NCI-H1092 treated with DMSO at 0.1 percent for 48 hours (cell line): ENCODE measurements at places on chromosomes 1 and 21.
A peak's percentile ranks its signal among the peaks of the same experiment; 100 is the strongest.

GRCh38 chr1:211183747-211184313, 49.9 kb upstream of the KCNH1 start:
- DNase-seq = no peak

DNA sequence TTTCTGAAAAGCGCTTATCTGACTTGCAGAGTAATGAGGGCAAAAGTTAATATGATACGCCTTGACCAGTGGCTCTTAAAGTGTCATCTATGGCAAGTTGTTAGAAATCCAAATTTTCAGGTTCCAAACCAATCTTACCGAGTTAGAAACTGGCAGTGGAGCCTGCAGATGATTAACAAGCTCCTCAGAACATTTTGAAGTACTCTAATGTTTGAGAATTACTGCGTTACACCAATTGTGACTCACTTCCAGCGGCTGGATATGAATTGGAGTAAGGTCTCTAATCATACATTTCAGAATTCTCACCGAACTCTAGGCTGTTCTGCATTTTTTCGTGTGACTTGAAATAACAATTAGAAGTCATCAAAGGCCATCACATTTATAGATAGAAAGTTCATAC, 73.5 kb upstream of the TMPRSS15 start:
- no peak for DNase-seq

GRCh38 chr1:43522776-43523480, 7.8 kb upstream of the PTPRF start:
- DNase-seq = no peak

GRCh38 chr21:44792702-44793591, 8.7 kb downstream of the UBE2G2 start:
- peak; percentile 53 for DNase-seq

GRCh38 chr21:44907966-44908895, 12.5 kb downstream of the ITGB2 start:
- DNase-seq = no peak

DNA sequence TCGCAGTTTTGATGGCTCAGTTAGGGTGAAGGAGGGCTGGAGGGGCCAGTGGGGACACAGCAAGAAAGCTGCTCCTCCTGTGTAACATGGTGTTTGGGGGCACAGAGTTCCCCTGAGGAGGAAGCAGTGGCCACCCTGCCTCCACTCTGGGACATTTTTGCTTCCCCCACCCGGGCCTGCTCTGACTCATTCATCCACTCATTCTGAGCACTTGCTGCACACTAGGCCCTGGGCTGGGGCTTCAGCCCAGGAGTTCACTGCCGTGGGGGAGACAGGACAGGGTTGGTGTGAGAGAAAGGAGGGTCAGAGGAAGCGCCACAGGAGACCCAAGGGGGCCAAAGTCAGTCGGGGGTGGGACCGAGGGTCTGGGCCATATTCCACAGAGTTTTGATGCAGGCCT, 41.4 kb upstream of the ACOT11 start:
- DNase-seq = no peak

DNA sequence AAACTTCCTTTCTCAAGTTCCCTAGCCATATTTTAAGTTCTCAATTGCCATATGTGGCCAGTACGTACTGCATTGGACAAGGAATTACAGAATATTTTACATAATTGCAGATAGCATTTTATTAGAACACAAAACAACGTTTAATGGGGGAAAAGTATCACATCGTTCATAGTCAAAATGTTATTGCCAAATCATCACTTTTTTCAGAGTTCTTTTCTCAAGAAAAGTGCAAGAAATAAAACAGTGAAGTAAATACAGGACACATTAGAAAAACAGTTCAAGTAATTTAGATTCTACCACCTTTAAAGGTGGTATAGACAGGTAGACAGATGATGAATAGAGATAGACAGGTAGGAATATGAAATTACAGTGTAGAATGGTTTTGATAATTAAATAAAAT, 479.1 kb upstream of the NCAM2 start:
- DNase-seq = no peak

GRCh38 chr1:56938646-56939045, 27.2 kb downstream of the C8B start:
- no peak for DNase-seq

DNA sequence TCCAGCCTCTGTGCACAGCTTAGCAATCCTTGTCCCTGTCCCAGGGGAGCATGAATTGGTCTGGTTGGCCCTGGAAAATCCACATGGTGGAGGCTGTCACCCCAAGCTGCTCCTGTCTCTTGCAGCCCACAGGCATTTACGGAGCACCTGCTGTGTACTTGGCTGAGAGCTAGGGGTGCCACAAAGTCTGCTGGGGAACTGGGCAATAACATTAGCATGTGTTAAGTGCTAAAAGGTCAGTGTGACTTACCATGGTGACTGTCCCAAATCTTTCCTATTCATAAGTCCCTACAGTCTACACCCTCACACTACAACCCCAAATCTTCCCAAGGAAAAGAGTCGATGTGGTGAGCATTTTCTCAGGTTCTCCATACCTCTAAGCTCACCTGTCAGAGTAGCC, 53.6 kb upstream of the ARTN start:
- no peak for DNase-seq

DNA sequence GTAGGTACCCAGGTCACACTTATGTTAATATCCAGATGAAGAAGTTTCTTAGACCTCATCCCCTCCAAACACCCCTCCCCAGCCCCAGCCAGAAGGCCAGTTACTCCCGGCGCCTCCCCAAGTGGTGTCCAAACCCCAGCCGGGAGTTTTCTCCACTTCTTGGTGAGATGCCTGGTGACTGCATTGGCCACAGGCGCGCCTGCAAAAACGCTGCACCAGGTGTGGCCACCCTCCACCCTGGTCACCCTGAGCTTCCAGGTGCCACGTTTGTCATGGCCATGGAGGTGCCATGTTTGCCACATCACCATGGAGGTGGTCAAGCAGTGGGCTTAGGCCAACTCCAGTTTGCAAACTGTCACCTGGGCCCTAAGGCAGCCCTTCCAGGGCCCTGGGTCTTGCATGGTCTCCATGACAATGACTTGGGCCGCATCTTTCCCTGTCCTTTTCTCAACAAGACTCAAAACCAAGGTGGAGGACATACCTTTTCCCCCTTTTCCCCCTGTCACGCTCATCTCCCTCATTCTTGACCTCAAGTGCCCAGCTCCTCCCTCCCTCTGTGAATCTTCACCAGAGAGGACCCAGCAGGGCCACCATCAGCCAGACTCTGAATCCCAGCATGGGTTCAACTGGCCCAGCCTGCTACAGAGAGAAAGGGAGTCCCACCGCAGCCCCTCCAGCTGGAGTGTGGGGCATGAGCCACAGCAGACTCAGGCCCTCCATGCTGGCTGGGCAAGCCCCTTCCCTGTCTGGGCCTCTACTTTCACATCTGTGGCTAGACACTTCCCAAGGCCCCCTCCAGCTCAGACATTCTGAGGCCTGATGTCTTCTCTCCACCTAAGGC, 125.9 kb upstream of the ZBTB40 start:
- DNase-seq = no peak

DNA sequence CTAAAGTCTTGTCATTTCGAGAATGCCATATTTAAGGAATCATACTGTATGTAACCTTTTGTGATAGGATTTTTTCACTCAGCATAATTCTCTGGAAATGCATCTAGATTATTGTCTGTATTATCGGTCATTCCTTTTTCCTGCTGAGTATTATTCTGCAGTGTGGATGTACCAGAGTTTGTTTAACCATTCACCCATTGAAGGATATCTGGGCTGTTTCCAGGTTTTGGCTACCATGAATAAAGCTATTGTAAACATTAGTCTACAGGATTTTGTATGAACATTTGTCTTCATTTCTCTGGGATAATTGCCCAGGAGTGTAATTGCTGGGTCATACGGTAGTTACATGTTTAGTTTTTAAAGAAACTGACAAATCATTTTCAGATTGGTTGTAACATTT, 61.8 kb downstream of the ATP1A1 start:
- DNase-seq = no peak

GRCh38 chr1:2926447-2927055, 94.7 kb upstream of the ACTRT2 start:
- DNase-seq = no peak

GRCh38 chr1:10178597-10179405, 31.6 kb upstream of the KIF1B start:
- no peak for DNase-seq

GRCh38 chr1:219908170-219908569, 20.2 kb downstream of the SLC30A10 start:
- no peak for DNase-seq

- no peak for DNase-seq
Observed at GRCh38 chr1:41259221-41259620, 17.1 kb upstream of the SCMH1 start.

GRCh38 chr1:156942176-156942575, 21.7 kb downstream of the LRRC71 start:
- DNase-seq = no peak

- no peak for DNase-seq
Observed at GRCh38 chr1:17183388-17184160, 21.4 kb upstream of the PADI1 start.

DNA sequence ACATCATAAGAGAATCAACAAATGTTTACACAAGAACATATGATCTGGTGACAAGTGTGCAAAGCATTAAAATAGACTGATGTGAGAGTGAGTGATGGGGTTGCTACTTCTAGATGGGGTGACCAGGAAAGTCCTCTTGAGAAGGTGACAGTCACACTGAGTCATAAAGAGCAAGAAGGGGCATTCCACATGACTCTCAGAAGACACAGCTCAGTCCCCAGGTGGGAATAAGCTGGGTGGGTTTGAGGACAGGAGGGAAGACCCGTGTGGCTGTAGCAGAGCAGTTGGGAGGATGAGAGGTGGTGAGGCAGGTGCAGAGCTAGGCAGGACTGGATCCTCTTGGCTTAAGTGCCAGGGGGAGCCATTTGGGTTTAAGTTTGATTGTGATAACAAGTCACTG, 53.1 kb downstream of the TNR start:
- DNase-seq = no peak

GRCh38 chr21:18147678-18148077, 97.0 kb upstream of the CHODL start:
- no peak for DNase-seq

DNA sequence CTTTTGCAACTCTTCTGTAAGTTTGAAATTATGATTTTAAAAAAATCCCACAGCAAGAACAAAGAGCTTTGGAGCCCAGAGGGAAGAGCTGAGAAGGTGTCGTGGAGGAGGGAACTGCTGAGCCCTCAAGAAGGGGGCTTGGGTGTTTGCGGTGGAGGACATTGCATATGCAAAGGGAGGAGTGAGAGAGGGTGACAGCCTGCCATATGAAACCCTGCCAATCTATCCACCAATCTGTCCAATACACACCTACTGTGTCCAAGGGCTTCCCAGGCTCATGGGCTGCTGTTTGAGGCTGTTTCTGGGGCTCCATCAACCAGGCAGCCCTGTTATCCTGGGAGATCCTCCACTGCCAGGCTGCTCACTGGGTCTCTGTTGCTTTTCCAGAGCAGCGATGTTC, 15.2 kb downstream of the WNT4 start:
- DNase-seq = no peak

GRCh38 chr1:154682254-154682653, 74.3 kb upstream of the ADAR start:
- no peak for DNase-seq

DNA sequence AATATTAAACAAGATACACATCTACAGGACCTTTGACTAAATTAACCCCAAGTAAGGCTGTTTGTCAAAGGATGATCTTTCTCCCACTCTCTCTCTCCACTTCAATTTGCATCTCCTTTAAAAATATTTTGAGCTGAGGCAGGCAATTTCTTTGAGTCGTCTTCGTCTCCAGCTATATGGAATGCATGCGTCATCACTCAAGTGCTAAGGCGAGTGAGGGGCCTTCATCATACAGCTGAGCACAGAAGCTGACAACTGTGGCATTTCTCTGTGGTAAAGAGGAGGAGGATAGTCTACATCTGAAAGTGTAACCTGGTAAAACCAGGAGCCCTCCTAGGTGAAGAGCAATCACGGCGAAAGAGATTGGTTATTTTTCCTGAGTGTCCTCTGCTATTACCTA, 7.6 kb downstream of the EPHX4 start:
- DNase-seq = no peak
